ENCODE measurements at places on chromosomes 2 and 18. TPM values are rescaled to one million over a fixed set of nuclear protein-coding genes. Genes with fewer than 3 reads are reported as not detected.

- no peak for DNase-seq
Measured at GRCh38 chr2:40554665-40555294, 102.9 kb upstream of the SLC8A1 start.

- no peak for DNase-seq
Measured at GRCh38 chr2:43133336-43133707, 93.1 kb downstream of the ZFP36L2 start.

GRCh38 chr2:133574620-133575019, 6.4 kb upstream of the NCKAP5 start:
- DNase-seq = no peak

GRCh38 chr2:205733648-205734047, 51.3 kb downstream of the NRP2 start:
- no peak for DNase-seq

- no peak for DNase-seq
Measured at GRCh38 chr2:116747103-116747502, 1067.4 kb upstream of the DDX18 start.

DNA sequence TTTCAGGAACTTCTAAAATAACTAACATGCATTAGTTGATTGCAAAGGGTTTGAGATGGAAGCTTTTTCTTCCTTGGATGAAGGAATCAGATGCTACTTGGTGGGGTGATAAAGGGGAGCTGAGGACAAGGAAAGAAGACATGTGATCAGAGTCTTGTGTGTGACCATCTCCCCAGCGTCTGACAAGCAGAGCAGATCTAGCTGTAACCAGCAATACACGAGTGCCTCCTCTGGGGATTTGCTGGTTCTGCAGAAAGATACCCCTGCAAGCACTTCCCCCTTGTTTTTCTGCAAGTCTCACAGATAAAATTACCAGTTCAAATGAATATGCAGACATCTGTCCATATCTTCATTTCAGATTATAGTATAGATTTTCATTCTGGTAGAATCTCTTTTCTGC, 2.7 kb downstream of the CDH7 start:
- DNase-seq = no peak

DNA sequence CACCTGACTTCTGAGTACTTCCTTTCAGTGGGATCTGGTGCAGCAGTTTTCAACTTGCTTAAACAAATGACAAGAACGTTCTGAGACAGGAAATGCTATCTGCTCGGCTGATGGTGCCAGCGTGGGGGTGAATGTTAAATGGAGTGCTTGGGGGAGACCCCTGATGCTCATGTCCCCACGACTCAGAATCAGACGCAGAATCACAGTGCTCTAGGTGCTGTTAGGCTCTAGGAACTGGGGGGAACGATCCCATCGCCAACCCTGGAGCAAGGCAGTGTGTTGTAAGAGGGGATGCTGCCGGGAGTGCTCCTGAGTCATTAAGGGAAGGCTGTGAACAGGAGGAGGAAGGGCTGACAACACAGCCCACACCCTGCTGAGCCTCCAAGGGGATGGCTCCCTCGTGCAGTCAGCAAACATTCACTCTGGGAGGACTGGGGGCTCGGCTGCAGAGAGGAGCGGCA, 34.1 kb upstream of the KCNF1 start:
- no peak for DNase-seq

DNA sequence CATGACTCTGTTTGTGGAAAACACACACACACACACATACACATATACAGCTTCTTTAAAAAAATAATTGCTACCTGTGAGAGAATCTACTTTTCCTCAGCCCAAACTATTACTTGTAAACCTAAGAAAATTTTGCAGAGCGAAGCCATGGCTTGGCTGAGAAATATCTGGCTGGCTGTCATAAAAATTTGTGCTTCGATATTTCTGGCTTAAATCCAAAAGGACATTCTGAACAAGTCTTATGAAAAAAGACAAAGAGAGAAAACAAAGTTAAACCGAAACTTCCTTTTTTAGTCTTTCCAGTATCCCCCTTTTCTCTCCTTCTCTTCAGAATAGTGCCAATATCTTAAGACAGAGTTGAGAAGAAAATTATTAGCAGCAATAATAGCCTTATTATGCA, 2048.0 kb downstream of the SUCLG1 start:
- no peak for DNase-seq

DNA sequence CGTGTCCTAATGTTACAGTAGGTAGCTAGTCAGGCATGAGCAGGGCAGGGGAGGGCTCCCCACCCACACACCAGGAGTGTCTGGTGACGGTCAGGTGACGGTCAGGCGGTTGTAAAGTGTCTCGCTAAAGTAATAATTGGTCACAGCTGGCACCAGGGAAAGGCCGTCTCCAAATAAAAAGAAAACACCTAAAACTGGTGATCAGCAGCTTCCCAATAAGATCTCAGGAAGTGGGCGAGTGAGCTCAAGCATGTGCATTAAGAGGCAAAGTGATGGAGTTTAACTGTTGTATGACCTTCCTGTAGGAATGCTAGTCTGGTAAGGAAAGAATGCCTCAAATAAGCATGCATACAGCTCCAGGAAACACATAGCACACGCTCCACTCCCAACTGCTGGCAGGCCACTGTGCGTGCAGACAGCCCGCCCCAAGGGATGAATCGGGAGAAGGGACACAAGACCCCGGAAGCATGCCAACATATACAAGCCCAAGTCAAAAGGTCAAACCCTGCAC, 177.1 kb downstream of the RNF144A start:
- no peak for DNase-seq

DNA sequence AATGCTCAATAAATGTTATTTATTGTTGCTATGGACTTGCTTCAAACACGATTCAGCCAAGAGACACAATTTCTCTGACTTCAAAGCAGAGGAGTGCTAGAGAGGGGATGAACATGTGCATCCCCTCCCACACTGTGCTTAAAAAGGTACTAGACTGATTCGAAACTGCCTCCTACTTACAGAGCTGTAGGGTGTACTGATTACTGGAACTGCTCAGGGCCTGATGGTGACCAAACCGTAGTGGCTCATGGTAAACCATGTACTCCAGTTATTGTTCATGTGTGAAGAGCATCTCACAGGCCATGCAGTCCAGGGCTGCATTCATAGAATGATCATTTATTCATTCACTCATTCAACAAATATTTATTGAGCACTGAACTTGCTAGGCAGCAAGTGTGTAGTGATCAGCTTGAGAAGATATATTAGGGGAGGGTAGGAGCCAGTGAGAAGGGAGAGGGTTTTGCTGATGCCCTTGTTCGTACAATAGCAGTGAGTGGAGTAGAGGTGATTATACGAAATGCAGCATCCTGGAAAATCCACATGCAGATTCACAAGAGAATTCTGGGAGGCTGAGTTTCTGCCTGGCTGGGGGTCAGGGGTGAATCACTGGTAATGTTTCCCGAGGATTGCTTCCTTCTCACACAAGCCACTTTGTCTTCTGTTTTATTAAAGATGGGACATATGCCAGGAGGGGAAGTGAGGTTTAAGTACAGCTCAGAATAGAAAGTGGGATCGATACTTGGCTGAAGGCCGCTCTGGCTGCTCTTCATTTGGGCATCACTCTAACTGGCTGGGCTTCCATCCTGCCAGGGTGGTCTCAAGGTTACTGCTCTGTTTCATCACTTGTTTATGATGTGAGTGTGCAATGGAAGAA, 245.4 kb downstream of the RAD51AP2 start:
- no peak for DNase-seq

DNA sequence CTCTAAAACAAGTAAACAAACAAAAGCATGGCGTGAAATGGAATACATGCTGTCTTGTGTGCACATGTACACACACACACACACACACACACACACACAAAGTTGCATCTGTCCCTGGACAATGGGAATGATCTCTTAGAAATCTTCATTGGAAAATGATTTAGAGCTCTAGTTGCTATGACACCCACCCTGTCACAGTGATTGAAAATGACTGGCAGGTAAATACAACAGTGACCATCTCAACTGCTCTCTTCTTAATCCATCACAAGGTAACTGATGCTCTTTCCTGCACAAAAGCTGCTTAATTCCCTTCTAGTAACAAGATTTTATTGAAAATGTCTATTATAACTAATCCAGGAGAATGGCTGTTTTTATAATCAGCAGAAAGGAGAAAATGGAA, 1011.7 kb upstream of the GYPC start:
- no peak for DNase-seq

DNA sequence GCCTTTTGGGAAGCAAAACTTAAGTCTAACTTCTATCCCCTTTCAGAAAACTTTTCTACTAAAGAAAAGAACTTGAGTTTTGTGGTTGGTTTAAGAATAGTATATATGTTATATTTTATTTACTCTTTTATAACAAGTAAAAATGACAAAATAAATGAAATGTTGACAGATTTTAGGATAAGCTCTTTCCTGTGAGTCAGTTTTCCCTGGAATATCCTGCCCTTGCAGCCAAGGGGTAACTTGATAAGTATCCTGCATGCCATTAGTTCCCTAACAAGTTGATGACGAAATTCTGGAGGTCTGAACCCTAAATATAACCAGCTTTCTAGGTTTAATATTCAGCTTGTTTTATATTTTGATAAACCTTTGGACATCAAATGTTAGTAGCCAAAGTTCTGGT, 7.3 kb upstream of the HTR2B start:
- no peak for DNase-seq

DNA sequence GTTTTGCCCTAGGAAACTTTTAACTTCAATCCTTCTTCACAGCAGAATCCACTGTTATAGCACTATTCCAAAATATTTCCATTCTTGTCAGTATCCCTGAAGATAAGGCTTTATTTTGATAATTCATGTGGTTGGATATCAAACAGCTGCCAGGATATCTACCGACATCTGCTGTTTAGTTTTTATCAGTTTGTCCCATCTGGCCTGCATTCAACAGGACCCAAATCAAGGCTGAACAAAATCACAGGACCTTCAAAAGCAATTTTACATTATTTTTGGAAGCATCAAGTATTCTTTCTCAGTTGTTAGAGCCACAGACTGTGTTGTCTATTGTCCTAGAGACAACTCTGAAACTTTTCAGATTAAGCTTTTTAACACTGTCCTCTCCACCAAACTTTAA, 429.0 kb upstream of the PIK3C3 start:
- DNase-seq = no peak

DNA sequence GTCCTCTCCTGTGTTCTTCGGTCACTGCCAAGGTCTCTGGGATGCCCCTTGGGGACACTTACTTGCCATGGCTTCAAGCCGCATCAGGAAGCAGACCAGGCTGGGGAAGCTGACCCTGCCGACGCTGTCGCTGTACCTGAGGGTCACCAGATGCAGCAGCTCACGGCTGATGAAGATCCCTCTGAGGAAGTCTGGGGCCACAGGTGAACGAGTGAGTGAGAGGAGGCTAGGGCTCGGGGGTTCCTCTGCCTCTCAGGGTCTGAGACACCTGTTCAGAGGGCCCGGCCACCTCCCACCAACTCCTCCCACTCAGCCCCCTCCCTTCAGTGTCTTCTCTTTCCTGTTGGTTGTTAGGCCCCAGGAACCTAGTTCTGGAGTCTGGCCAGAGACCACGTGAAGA, 74.9 kb downstream of the CAPN13 start:
- DNase-seq = no peak

GRCh38 chr18:49487711-49488310, 777 bp upstream of the C18orf32 start:
- DNase-seq = no peak

DNA sequence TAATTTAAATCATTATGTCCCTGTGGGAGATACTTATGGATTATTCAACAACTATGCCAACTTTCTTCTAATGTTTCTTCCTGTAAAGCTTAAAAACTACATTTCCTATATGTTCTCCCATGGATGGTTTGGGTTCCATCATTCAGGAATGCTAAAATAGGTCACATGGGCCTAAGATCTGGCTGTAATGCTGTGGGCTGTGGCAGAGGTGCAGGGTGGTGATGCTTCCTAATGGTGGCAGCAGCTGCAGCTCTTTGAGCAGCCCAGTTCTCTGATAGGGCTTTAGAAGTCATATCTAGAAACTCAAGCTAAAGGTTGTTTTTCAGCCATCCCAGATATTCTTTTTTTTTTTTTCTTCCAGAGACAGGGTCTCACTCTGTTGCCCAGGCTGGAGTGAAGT, 266.1 kb downstream of the ZNF385B start:
- DNase-seq = no peak

DNA sequence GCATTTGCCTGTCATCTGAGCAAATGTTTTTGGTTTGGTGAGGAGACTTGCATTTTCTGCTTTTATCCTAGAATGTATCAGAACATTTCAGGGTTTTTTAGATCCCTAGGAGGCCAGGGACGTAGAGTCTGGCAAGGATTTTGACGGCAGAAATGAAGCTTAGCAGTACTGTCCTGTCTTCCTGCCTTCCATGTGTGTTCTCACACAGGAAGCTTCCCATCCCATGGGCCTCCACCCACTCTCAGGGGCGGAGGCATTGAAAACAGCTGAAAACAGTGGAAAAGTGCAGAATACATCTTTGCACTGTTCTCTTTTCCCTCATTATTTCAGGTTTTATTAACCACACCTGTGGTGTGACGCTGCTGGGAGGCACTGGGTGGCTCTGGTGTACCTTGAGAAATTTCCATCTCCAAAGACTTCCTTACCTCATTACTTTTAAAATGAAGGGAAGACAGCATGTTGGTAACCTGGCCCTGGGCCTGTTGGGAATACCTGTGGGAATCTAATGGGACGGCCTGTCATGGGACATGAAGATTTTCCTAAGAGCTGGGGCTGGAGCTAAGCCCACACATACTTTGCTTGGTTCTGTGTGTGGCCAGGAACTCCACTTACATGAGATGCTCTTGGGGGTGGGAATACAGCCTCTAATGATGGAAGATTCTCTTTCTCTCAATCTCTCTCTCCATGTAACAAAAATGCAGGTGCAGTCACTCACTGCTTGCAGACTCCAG, 20.5 kb downstream of the PCARE start:
- DNase-seq = no peak

DNA sequence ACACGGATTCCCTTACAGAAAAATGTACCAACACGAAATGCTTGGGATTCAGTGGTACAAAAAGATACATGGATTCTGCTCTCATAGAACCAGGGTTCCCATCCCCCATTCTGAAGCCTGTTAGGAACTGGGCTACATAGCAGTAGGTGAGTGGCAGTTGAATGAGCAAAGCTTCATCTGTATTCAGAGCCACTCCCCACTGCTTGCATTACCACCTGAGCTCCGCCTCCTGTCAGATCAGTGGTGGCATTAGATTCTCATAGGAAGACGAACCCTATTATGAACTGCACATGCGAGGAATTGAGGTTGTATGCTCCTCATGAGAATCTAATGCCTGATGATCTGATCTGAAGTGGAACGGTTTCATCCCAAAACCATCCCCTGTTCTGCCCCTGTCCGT, 246.4 kb downstream of the DYM start:
- no peak for DNase-seq

COL3A1 gene
- 7,827 TPM for total RNA-seq

PHLPP1 gene
- 9.3 TPM for total RNA-seq

CYTIP gene
- total RNA-seq = 0.27 TPM

ANKRD62 gene
- total RNA-seq = not detected

GKN1 gene
- total RNA-seq = 0.37 TPM

PID1 gene
- total RNA-seq = 1.8 TPM

RNF144A gene
- 9.5 TPM for total RNA-seq

ZFP36L2 gene
- 98.3 TPM for total RNA-seq

RHOB gene
- total RNA-seq = 191 TPM

LOXHD1 gene
- total RNA-seq = not detected

CLASP1 gene
- 57.9 TPM for total RNA-seq

ANKRD30BL gene
- not detected for total RNA-seq

DRC1 gene
- 0.17 TPM for total RNA-seq

Measured in chondrocyte (in vitro differentiated cells).